ENCODE measurements at places on chromosomes 4 and X.

DNA sequence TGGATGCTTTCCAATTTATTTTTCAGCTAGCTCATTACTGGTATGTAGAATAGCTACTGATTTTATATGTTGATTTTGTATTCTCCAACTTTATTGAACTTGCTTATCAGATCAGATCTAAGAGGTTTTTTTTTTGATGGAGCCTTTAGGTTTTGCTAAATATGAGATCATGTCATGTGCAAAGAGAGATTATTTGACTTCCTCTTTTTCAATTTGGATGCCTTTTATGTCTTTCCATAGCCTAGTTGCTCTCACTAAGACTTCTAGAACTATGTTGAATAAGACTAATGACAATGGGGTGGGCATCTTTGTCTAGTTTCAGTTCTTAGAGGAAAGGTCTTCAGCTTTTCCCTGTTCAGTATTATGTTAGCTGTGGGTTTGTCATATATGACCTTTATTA lies 11.7 kb downstream of the MAGEE1 start:
- no peak for DNase-seq
- H3K4me3 ChIP-seq, result no peak overlapping the region
- no peaks in the 10 kb centered on the region for H3K4me1 ChIP-seq
- no peaks in the 10 kb centered on the region for H3K36me3 ChIP-seq

- peaks cover 7% of the 10 kb centered on the region for H3K27me3 ChIP-seq
- no peak overlapping the region for H3K27ac ChIP-seq
- no peaks in the 10 kb centered on the region for H3K36me3 ChIP-seq
- no peak for DNase-seq
- H3K4me1 ChIP-seq, result no peaks in the 10 kb centered on the region
These were observed 71.3 kb upstream of the ACSL1 start for GRCh38 chr4:184896868-184897715.

- H3K27ac ChIP-seq, result no peak overlapping the region
- no peak overlapping the region for H3K4me3 ChIP-seq
- H3K27me3 ChIP-seq, result no peaks in the 10 kb centered on the region
- H3K4me1 ChIP-seq, result no peaks in the 10 kb centered on the region
- no peaks in the 10 kb centered on the region for H3K36me3 ChIP-seq
- DNase-seq, result no peak
These were observed 145.4 kb upstream of the RXFP1 start for GRCh38 chr4:158376106-158376840.

DNA sequence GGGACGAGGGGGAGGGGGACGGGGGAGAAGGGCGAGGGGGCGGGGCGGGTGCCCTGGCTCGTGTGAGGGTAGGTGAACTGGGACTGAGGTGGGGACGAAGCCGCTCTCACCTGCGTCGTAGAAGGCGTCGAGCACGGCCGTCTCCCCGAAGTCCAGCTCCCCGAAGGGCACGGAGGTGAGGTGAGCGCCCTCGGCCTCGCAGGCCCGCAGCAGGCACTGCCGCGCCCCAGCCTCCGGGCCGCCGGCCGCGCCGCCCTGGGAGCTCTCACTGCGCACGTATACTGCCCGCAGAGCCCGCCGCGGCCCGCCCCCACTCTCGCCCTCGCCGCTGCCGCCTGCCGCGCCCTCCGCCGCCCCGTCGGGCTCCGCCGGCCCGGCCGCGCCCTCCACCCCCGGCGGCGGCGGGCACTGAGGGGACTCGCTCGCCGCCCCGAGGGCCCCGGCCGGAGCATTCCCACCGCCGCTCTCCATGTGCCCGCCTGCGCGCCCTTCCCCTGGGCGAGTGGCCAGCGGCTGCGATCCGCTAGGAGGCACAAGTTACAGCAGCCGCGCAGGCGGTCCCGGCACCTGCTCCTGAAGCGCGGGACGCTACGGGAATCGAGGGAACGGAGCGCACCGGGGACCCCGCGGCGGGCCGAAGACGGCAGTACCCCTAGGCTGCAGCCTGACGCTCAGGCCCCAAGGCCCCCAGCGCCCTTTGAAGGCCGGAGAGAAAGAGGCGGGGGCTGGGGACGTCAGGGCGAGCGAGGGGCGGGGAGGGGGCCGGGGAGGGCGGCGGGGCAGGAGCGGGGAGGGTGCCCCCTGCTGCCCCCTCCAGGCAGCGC lies at the start of gene MAP3K15:
TSS of gene MAP3K15 (minus strand) at position 718 of the 824 bp plus-strand sequence. CDS start at position 471, 247 bp downstream.
- H3K4me3 ChIP-seq, result no peak within 1 kb of the TSS
- H3K36me3 ChIP-seq, result no peaks in the 10 kb centered on the region

DNA sequence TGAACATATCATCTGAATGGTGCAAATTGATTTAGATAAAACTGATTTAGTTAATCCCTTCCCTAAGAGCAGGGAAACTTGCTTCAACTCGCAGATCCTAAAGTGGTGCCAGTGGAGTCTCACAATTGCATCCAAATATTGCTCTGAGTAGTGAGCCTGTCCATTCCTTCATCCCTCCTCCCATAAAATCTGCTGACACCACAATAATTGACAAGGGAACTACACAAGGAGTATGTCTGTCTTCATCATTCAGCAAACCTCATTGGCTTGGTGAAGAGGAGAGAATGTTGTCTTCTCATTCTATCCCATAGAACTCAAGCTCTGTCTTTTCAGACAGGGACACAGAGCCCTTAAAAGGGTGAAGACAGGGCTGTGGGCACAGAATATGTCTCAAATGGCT lies 4.2 kb downstream of the MID2 start:
- H3K27ac ChIP-seq, result no peak overlapping the region
- H3K4me1 ChIP-seq, result no peaks in the 10 kb centered on the region
- no peaks in the 10 kb centered on the region for H3K27me3 ChIP-seq

- no peaks in the 10 kb centered on the region for H3K36me3 ChIP-seq
- no peak overlapping the region for H3K4me3 ChIP-seq
- no peaks in the 10 kb centered on the region for H3K4me1 ChIP-seq
- no peak for DNase-seq
These were observed 63.6 kb upstream of the NKX1-1 start for GRCh38 chr4:1469607-1470392.

GRCh38 chr4:113594231-113594556 lies 167.3 kb downstream of the CAMK2D start:
- H3K36me3 ChIP-seq, result no peaks in the 10 kb centered on the region
- no peak overlapping the region for H3K4me3 ChIP-seq
- H3K4me1 ChIP-seq, result peaks cover 7% of the 10 kb centered on the region
- no peaks in the 10 kb centered on the region for H3K27me3 ChIP-seq
- no peak for DNase-seq

DNA sequence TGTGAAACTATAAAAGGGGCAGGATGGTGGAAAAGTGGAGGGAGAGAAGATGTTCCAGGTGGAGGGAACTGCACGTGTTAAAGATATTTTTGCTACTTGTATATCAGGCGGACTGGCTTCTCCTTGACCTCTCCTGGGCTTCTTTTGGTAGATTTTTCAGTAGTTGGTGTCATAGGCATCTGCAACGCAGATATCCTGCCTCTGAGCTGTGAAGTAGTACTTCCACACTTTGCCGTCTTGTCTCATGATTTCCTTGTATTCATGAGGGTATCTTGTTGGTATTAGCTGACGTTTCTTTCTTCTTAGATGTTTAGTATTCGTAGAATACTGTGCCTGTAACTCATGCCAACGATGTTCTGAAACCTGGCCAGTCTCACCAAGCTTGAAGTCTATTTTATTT lies 81.0 kb downstream of the WWC2 start:
- no peak overlapping the region for H3K27ac ChIP-seq
- no peak for DNase-seq
- H3K36me3 ChIP-seq, result no peaks in the 10 kb centered on the region
- H3K4me1 ChIP-seq, result no peaks in the 10 kb centered on the region

GRCh38 chr4:151729731-151730559 lies 30.9 kb downstream of the GATB start:
- H3K27me3 ChIP-seq, result no peaks in the 10 kb centered on the region
- H3K4me3 ChIP-seq, result no peak overlapping the region
- no peak for DNase-seq
- no peak overlapping the region for H3K27ac ChIP-seq
- no peaks in the 10 kb centered on the region for H3K4me1 ChIP-seq

- no peak overlapping the region for H3K4me3 ChIP-seq
- H3K36me3 ChIP-seq, result peaks cover 22% of the 10 kb centered on the region
These were observed 3.4 kb downstream of the ABHD18 start for GRCh38 chr4:127968586-127968985.

GRCh38 chr4:7068883-7069282 lies 1.0 kb upstream of the GRPEL1 start:
- H3K27me3 ChIP-seq, result no peaks in the 10 kb centered on the region
- peaks cover 38% of the 10 kb centered on the region for H3K4me1 ChIP-seq
- peak overlapping the region; percentile 68 for H3K27ac ChIP-seq
- peak overlapping the region; percentile 92 for H3K4me3 ChIP-seq
- peaks cover 25% of the 10 kb centered on the region for H3K36me3 ChIP-seq

- peaks cover 68% of the 10 kb centered on the region for H3K4me1 ChIP-seq
- H3K27me3 ChIP-seq, result no peaks in the 10 kb centered on the region
- peak; percentile 70 for DNase-seq
- peak overlapping the region; percentile 98 for H3K27ac ChIP-seq
- H3K4me3 ChIP-seq, result peak overlapping the region; percentile 84
These were observed 3.4 kb downstream of the RHOH start for GRCh38 chr4:40199999-40200874.

GRCh38 chr4:175540151-175540550 lies 271.9 kb downstream of the GPM6A start:
- H3K27ac ChIP-seq, result no peak overlapping the region
- no peak overlapping the region for H3K4me3 ChIP-seq
- no peak for DNase-seq
- no peaks in the 10 kb centered on the region for H3K36me3 ChIP-seq
- H3K27me3 ChIP-seq, result no peaks in the 10 kb centered on the region

GRCh38 chr4:121977251-121978171 lies 25.7 kb upstream of the TRPC3 start:
- peaks cover 6% of the 10 kb centered on the region for H3K27me3 ChIP-seq
- no peaks in the 10 kb centered on the region for H3K36me3 ChIP-seq
- no peak for DNase-seq
- H3K4me3 ChIP-seq, result no peak overlapping the region
- no peak overlapping the region for H3K27ac ChIP-seq

- H3K4me3 ChIP-seq, result no peak overlapping the region
- no peaks in the 10 kb centered on the region for H3K4me1 ChIP-seq
- no peak overlapping the region for H3K27ac ChIP-seq
- no peak for DNase-seq
- H3K36me3 ChIP-seq, result no peaks in the 10 kb centered on the region
These were observed 48.4 kb downstream of the ARHGAP10 start for GRCh38 chr4:147780137-147780777.

DNA sequence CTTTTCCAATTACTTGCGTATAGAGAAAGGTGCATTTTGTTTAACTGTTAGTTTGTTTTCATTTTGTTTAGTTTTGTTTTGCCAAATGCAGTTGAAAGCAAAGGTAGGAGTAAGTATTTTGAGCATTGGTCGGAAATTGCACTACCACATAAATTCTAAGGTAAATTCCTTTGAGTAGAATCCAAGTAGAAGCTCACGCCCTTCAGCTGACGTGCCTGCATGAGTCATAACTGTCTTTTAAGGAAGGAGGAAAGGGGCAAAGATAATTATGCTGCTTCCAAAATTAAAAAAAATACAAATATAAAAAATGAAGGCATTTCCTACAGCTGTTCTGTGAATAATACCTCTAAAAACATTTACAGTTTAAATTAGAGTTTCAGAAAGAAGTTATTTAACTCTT lies 110.2 kb upstream of the MYOZ2 start:
- no peak overlapping the region for H3K4me3 ChIP-seq

DNA sequence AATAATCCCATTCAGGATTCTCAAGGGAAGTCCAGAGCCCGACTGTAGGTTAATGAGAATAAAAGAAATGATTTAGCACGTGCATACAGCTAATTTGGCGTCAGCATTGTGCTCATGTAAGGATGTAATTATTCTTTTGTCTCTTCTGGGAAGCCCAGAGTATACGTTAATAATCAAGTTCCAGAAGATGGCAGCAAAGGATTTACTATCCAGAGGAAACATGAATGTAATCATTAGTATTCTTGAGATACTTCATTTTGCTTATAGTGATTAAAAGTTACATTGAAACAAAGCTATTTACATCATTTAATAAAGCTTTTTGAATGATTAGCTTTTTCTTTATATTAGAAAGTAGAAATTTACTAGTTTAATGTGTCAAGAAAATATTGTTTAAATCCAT lies 27.1 kb upstream of the MAP9 start:
- H3K27me3 ChIP-seq, result peaks cover 11% of the 10 kb centered on the region
- H3K4me3 ChIP-seq, result no peak overlapping the region
- no peak for DNase-seq
- no peaks in the 10 kb centered on the region for H3K4me1 ChIP-seq
- no peak overlapping the region for H3K27ac ChIP-seq
- H3K36me3 ChIP-seq, result no peaks in the 10 kb centered on the region

- DNase-seq, result no peak
- H3K36me3 ChIP-seq, result no peaks in the 10 kb centered on the region
These were observed 55.0 kb upstream of the TMEM33 start for GRCh38 chr4:41880022-41880837.

DNA sequence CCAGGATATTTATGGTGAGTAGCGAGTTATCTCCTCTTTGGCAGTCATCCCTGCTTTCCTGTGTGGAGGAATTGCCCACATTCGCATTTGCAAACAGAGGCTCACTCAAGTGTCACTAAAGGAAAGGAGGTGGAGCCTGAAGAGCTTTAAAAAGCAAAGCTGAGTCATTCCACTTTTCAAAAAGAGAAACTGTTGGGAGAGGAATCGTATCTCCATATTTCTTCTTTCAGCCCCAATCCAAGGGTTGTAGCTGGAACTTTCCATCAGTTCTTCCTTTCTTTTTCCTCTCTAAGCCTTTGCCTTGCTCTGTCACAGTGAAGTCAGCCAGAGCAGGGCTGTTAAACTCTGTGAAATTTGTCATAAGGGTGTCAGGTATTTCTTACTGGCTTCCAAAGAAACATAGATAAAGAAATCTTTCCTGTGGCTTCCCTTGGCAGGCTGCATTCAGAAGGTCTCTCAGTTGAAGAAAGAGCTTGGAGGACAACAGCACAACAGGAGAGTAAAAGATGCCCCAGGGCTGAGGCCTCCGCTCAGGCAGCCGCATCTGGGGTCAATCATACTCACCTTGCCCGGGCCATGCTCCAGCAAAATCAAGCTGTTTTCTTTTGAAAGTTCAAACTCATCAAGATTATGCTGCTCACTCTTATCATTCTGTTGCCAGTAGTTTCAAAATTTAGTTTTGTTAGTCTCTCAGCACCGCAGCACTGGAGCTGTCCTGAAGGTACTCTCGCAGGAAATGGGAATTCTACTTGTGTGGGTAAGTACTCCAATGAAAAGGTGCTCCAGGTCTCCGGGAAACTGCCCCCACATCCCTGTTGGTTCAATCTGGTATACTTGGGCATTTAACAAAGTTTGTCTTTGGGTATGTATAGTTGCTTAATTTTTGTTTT lies at the start of gene EGF:
TSS of gene EGF (plus strand) at position 178 of the 890 bp plus-strand sequence. CDS start at position 631, 453 bp downstream.
- DNase-seq, result no peak
- no peaks in the 10 kb centered on the region for H3K4me1 ChIP-seq
- no peaks in the 10 kb centered on the region for H3K36me3 ChIP-seq
- peaks cover 18% of the 10 kb centered on the region for H3K27me3 ChIP-seq
- H3K27ac ChIP-seq, result no peak within 1 kb of the TSS
- no peak within 1 kb of the TSS for H3K4me3 ChIP-seq

DNA sequence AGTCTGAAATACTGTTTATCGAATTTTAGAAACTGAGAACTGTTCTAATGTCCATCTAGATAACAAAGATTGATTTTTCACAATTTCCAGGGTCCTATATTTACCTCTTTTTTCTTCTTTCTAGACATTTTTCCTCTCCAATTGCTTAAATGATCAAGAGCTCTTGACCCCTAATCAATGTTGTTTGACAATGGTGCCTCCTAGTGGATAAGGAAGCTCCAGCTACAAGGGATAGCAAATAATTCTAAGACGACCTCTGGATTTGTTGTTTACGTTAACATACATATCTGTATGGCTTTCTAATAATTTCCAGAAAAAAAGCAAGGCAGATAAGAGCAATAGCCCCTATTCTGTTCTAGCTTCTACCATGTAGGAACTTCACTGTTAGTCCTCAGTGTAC lies 35.8 kb downstream of the GPR82 start:
- H3K4me3 ChIP-seq, result no peak overlapping the region
- H3K27me3 ChIP-seq, result no peaks in the 10 kb centered on the region
- DNase-seq, result no peak
- H3K4me1 ChIP-seq, result no peaks in the 10 kb centered on the region
- no peak overlapping the region for H3K27ac ChIP-seq
- no peaks in the 10 kb centered on the region for H3K36me3 ChIP-seq
